ENCODE measurements at places on chromosomes 7 and 10. TPM values are rescaled to one million over a fixed set of nuclear protein-coding genes. Genes with fewer than 3 reads are reported as not detected.
A peak's percentile ranks its signal among the peaks of the same experiment; 100 is the strongest.

Gene WDR86
- total RNA-seq = not detected

Gene WIPF3
- 11.6 TPM for total RNA-seq

Gene MMD2
- total RNA-seq = not detected

Gene EMX2
- 0.19 TPM for total RNA-seq

Gene SSC4D
- 0.51 TPM for total RNA-seq

Gene NANOS1
- total RNA-seq = 10.3 TPM

Gene MSMB
- total RNA-seq = not detected

- no peak for DNase-seq
These were observed 190.6 kb upstream of the AKR1E2 start for GRCh38 chr10:4635388-4635787.

DNA sequence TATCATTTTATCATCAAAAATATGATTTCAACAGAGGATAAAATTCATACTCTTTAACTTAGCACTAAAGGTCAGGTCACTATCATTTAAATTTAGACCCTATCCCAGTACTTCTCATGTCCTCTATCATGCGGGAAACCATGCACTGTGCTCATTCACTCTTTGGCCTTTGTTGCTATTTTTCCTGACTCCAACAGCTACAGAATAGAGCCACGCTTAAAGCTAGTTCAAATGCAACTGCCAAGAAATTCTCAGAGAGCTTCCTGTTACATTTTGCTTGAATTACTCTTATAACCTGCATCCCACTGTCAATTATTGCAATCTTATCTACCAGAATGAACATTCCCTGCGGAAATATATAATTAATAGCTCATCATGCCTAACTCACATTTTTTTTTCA lies 58.3 kb downstream of the SEMA3A start:
- no peak for DNase-seq

- DNase-seq = peak; percentile 70
These were observed 5.8 kb downstream of the ITPRIP start for GRCh38 chr10:104332243-104333031.

- peak; percentile 14 for DNase-seq
These were observed 70.2 kb upstream of the GRB10 start for GRCh38 chr7:50852901-50853300.

DNA sequence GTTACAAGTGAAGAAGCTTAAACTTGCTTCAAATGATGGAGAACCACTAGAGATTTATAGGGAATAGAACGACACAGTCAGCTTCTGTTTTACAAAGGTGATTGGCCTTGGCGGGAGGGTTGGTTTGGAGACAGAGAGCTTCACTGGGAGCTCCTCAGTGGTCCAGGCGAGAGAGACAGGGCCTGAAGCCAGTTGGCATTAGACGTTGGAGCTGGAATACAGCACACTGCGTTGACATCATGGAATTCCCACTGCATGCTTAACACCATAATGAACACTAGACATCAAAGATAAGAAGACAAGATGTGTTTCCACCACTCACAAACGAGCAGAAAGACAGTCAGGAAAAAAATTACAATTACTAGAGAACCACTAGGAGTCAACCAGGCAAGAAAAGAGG lies 67.8 kb downstream of the TBXAS1 start:
- DNase-seq = no peak

- DNase-seq = no peak
These were observed 56.4 kb downstream of the SLC16A12 start for GRCh38 chr10:89478739-89479654.

DNA sequence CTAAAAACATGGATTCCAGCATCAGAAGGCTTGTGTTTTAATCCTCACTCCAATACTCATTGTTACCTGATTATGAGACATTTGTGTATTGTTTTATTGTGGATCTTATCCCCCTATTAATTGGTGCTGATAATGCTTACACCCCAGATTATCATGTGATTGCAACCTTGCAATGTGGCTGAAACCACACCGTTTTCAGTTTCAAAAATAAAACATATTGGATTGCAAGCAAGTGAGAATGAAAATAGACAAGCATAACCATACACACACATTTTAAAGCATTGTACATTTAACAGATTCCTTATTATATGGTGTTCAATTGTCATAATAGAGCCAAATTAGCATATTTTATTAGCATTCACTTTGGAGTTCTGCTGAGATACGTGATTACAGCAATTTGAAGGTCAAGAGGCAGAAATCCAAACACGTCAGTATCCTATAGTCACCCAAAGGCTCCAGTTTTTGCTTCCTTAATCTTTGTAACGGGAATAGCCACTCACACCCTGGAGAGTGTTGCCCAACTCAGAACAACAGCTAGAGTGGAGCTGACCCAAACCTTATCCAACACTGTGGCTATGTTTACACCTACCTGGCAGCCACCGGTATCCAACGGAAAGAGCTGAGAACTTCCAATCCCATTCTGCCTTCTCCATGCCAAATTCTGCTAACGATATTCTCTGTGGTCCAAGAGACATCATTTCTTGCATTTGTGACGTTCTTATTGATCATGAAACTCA lies 317.1 kb upstream of the KLF6 start:
- no peak for DNase-seq

DNA sequence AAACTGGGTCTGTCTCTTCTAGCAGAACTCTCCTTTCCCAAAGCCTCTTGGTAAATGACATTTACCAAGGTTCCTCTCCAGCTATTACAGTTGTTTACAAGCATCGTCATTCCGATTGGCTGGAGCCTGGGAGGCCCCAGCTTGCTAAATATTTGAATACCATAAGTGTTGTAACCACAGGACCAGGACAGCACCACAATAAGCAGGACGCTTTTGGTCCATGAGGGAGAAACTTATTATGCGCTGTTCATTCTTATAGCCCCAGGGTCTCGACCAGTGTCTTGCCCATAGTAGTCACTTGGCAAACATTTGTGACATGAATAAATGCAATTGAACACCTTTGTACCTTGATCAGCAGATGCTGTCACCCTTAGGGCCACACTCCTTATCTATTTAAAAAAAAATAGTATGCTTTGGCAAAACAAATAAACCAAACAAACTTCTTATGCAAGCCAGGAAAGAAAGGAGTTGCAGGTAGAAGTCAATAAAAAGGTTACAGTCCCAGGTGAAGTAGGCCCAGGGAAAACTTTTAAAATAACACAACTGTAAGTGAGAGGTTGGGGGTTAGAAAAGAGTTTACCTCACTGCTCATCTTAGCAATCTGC lies 32.8 kb downstream of the NRAP start:
- DNase-seq = no peak

DNA sequence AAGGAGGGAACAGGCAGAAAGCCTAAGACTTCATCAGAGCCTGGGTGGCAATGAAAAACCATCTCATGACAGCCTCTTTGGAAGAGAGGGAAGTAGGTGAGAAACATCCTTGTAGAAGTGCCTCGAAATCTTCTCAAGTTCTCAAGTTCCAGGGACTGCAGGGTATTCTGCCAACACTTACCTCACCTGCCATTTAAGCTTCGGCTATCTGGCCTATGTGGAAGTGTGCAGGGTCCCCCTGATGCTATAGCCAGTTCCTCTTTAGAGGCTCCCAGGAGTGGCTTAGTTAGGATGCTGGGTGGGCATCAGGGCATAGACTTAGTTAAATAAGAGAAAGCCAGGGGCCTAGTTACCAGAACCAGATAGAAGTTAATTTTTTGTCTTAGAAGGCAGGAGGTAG lies 27.0 kb downstream of the ABCC2 start:
- DNase-seq = no peak

DNA sequence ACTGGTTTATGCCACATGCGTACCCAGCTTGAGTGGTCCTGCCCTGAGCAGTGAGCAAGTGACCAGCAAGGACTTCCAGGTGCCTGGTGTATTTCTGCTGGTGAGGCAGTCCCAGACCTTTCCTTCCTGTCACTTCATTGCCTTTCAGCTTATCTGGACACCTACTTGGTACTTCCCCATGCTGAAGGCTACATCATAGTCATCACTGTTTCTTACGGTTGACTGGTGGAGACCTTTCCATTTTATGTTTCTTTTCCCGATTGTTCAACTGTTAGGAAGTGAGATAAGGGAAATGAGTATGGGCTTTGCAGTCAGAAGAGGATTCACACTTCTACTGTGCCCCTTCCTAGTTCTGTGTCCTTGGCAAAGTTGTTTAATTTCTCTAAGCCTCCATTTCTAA lies 358.5 kb downstream of the GFRA1 start:
- no peak for DNase-seq

GRCh38 chr10:122276611-122277208 lies 5.6 kb downstream of the BTBD16 start:
- DNase-seq = peak; percentile 57

DNA sequence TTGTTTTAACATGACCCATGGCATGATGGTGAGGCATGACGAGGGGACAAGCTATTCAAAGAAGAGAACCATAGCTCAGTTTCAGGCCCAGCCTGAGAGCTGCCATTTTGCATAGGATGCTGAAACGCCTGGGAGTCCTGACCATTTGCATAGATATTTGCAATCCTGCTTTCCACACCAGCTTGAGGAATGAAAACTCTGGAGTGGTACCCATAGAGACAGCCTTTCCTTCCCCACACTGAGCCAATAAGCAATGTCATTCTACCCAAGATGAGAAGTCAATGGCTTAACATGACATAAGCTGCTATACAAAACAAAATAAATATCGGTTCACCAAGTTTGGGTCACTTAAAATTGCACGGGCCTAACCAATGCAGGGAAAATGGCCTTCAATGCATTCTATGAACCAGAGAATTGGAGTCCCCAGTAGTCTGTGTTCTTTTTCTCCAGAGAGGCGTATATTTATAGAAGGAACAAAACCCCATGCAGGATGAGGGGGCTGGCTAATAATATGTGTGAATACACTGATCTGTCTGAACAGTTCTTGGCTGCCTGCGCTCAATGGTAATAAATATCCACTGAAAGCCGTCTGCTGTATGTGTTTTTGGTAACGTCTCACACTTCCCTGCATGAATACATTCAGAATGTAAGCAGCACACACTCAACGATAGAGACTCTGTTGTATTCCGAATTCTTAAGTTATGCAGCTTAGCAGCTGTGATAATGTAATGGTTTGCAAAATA lies 329.3 kb downstream of the FRMD4A start:
- no peak for DNase-seq

DNA sequence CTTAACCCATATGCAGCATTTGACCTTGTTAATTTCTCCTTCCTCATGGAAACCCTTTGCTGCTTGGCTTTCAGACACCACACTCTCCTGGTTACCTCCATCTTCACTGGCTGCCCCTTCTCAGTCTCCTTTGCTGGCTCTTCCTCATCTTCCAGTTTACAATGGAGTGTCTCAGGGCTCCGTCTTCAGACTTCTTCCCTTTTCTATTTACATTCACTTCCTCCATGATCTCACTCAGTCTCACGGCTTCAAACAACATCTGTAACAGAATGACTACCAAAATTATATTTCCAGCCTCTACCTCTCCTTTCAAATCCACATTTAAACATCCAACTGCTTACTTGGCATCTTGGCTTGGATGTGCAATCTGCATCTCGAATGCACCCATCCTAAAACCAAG lies 140.4 kb downstream of the DKK1 start:
- no peak for DNase-seq

- no peak for DNase-seq
These were observed 384.0 kb upstream of the FZD8 start for GRCh38 chr10:36026081-36026480.

GRCh38 chr10:114394531-114394930 lies 9.8 kb downstream of the AFAP1L2 start:
- no peak for DNase-seq

GRCh38 chr10:58932577-58933314 lies 243.7 kb upstream of the PHYHIPL start:
- no peak for DNase-seq

GRCh38 chr10:125159932-125160855 lies at the start of gene CTBP2:
Gene CTBP2, minus strand, starts transcription at chr10:125160563.
- peak; percentile 73 for DNase-seq

DNA sequence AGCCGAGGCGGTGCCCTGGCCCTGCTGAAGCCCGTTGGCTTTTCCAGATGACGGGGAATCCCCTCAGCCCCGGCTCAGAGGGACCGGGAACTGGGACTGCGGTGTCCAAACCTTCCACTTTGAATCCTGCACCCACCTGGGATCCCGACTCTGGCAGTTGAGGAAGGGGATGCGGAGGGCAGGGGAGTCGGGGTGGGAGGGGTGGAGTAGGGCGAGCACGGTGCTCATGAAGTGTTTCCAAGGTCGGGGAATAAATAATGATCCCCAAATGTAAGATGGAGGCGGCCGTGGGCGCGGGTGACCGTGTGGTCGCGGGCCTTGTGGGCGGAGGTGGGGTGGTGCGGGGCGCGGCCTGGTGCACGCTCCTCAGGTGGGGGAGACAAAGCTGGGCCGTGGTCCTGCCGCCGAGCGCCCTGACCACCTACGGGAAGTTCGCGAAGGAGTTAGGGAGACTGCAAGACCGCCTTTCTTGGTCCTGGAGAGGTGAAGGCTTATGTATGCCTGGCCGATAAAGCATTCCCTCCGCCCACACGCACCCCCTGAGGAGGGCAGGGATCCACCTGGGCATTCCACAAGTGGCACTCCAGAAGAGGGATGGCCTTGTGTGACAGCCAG lies 1.4 kb downstream of the MTURN start:
- DNase-seq = no peak

- DNase-seq = no peak
These were observed 612.4 kb downstream of the TNS3 start for GRCh38 chr7:46969303-46970130.

GRCh38 chr7:120996333-120996987 lies 7.9 kb downstream of the CPED1 start:
- peak; percentile 84 for DNase-seq

DNA sequence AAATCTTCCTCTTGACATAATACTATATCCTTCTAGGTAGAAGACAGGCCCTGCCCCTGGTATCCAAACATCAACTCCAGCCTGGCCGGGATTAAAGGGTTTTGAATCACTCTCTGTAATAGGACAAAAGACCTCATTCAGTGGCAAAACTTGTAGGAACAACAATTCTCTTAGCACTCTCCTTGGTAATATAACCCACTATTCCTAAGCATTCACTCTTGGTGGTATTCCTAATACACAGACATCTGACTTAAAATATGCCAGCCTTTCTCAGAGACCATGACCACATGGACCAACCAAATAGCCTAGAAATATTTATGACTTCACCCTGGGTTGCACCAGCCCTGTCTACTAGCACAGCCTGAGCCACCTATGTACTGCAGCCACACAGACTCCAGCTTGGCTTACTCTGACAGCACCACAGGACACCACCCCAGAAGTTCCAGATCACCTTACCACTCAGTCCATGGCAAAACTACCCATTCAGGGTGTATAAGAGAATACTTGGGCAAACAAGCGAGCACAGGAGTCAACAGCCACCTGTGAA lies 244.9 kb upstream of the NEBL start:
- DNase-seq = no peak

DNA sequence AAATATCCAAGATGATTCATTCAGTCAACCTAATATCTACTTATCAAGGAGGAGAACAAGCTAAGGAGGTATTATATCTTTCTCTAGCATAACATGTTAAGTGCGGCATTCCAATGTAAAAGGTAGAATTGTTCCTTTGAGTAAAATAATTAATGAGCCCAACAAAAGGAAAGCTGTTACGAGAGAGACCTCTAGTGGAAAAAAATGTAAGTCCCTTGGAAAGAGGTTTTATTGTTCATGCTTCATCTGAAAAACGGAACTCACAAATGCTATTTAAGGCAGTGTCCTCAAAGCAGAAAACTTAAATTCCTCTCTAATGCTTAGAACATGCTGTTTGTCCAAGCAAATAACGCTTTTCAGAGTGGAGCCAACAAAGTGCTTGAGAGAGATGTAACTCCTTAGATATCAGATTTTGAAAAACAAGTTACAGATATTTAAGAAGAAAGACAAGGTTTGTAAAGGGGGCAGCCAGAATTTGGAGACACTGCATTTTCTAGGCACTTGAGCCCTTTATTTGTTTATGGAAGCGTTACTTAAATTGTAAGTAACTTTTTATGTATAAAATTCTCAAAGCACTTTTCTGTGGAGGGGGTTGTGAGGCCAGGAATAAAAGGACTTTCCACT lies 119.9 kb downstream of the TFEC start:
- no peak for DNase-seq
